Mesenteric fat pad (tissue), 1 donor: ENCODE measurements at places on chromosomes 13 and 19. TPM values are rescaled to one million over a fixed set of nuclear protein-coding genes. Genes with fewer than 3 reads are reported as not detected.
A peak's percentile ranks its signal among the peaks of the same experiment; 100 is the strongest.

Gene CEACAM4
- total RNA-seq = 6.0 TPM

DNA sequence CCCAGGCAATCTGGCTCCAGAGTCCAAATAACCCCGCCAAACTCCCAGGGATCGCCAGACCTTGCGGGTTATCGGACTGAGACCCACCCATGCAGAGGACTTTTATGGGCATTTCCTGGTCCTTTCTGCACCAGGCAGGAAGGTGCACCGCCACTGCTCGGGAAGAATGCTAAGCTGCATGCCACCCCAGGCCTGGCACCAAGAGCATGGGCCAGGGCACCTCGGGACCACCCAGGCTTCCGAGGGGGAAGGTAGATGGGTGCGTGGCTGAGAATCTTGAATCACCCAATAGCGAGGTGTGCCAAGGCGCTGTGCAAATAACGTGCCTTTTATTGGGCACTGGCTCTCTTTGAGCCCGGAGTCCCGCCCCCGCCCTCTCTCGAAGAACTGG is 422 bp upstream of the ZNF575 start:
- DNase-seq = no peak

DNA sequence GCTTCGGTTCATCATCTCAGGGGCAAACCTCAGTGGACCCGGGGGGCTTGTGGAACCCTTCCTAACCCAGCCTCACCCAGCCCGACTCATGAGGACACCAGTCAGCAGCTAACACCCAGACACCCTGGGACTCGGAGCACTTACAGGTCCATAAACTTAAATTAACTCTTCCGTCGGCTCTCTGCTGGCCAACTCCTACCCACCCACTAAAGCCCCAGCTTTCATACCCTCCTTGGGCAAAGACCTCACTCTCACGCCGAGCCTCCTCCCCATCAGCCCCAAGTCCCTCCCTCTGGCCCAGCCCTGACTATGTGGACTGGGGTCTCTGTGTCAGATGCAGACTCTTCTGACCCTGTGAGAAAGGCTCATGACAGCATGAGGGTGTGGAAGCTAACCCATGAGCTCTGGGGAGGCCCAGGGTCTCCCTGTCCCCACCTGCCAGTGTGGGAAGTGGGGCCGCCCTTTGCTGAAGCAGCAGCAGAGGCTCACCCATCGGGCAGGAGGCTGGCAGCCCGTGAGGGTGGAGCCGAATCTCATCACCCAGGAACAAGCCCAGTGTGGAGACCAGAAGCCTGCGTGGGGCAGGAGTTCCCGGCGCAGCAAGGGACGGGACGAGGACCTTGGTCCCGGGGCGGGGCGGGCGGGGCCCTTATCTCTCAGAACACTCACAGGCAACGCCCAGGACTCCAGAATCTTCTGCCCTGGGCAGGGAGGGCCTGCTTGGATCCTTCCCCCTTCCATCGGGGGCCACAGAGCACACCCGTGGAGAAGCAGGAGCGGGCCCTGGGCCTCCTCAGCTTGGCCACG is 19.8 kb downstream of the TCF3 start:
- DNase-seq = no peak

- DNase-seq = no peak
Observed at GRCh38 chr13:33353210-33353609, 67.7 kb upstream of the STARD13 start.

Gene SH2D3A
- 0.55 TPM for total RNA-seq

- DNase-seq = peak; percentile 65
Observed at GRCh38 chr13:113636266-113636963, 21.6 kb downstream of the ATP4B start.

DNA sequence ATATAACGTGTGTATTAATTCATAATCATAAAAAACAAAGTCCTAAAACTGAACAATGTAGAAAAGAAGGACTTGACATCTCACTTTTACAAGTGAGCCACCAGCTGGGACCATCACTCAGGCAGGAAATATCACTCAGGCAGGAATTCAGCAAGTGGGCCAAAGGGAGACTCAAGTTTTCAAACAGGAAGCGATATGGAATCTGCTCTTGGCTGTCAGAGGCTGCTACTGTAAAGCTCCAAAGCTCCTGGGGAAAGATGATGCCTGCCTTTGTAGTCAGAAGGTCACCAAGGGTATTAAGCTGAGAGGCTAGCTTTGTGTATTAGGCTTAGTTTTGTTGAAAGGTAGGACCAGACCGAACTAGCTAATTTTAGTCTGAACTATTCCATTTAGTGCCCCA is 5.5 kb upstream of the AKAP11 start:
- no peak for DNase-seq

DNA sequence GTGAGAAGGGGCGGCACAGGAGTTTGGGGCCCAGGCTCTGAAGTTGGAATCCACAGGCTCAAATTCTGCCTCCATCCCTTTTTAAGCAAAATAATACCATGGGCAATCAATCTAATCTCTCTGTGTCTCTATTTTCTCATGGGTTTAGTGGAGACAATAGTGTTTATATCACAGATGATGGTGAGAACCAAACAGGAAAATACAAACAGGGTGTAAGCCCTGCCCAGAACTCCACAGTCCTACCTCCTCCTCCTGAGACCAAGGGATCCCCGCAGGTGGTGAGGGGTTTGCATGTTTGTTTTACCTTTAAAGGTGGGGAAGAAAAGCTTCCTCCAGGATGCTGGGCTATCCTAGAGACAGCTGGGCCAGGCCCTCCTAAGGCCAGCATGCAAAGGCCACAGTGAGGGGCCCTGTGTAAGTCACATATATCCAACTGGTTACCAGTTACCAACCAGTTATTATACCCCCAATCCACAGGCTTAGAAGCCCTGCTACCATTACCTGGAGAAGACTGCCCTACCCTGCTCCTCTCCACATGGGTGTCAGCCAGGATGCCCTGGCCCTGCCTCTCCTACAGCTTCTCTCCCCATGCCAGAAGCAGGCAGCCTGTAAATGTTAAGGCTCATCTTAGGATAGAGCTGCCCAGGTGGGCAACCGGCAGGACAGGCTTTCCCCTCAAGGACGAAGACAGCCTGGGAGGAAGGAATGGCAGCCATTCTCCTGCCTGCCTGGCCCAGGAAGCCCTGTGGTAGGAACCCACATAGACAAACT is 658.4 kb downstream of the UQCRFS1 start:
- DNase-seq = peak; percentile 72

DNA sequence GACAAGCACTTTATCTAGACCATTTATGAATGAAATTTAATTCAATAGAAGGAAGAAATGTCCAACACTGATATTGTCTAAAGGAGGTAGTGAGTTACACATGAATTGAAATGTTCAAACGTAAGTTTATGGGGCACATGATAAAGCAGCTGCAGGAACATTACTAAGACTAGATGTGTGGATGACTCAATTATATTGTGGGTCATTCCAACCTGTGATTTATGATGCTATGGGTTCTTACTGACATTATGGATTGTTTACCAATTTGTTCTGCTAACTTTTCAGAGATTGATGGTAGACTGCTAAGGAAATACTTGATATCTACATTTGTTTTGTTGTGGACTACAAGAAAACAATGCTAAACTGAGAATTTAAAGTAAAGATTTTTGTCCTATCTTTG is 56.1 kb upstream of the ATXN8OS start:
- no peak for DNase-seq

Gene AKAP11
- 28.7 TPM for total RNA-seq

DNA sequence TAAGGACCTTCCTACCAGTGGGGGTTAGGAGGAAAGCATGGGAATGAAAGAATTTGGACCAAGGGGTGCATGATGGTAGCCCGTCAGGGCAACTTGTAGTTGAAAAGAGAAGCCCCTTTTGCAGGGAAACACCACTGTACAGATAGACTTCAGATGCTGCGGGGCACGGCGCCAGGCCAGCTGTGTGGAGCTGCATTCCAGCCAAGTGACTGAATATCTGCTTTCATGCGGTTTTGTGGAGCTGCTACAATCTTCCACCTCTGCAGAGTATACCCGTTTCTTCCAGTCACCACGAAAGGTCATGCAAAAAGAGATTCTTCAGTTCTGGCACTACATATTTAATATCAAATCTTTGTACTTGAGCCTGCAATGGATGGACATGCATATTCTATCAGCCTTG is 104.7 kb downstream of the RGCC start:
- no peak for DNase-seq

- no peak for DNase-seq
Observed at GRCh38 chr13:99659866-99660554, 158.7 kb downstream of the TM9SF2 start.

DNA sequence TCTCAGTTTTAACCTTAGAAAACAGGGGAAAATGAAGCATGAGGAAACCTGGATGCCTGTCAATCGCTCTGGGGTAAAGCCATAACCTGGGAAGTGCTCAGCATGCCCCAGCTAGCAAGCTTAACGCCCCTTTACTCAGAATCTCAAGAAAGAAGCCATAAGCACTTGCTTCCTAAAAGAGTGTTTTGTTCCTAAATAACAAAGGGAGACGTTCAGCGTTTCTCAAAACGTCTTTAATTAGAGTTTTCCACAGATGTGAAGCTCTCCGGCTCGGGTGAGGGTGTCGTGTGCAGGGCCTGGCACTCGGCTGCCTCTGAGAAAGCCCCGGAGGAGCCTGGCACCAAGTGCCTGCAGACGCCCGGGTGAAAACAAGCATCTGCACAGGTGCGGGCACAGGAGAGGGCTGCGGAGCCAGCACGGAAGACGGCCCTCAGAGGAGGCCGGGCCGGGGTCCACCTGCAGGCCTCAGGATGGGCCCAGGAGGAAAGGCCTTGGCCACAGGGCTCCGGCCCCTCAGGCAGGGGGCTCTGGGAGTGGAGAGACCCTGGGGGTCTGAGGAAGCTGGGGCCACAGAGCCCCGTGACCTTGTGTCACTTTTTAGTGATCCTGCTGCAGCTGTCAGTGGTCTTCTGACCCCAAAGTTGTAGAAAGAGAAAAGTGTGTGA is 6.2 kb downstream of the GAS6 start:
- DNase-seq = peak; percentile 74

GRCh38 chr13:63873936-63874335 is 2458.3 kb upstream of the PCDH20 start:
- no peak for DNase-seq

GRCh38 chr13:72390909-72391308 is 336.5 kb downstream of the MZT1 start:
- DNase-seq = no peak

- no peak for DNase-seq
Observed at GRCh38 chr13:79987323-79987722, 353.6 kb downstream of the SPRY2 start.

- no peak for DNase-seq
Observed at GRCh38 chr13:98822225-98822606, 69.7 kb upstream of the SLC15A1 start.

Gene DCAF15
- total RNA-seq = 17.5 TPM

Gene ZNF665
- 2.5 TPM for total RNA-seq

DNA sequence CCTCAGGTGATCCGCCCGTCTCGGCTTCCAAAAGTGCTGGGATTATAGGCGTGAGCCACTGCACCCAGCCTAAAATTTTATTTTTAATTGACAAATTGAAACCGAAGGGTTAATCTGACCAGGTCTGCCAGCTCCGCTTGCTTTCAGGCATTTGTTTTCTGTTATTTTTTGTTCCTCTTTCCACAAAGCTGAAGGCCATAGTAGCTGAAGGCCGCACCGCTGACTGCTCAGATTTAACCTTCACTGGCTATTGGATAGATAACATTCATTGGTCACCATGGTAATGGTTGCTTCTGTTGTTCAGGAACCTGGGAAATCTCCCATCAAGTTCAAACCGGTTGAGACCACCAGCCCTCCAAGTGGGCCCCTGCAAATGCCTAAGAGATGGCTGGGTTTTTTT is 124.5 kb upstream of the USP29 start:
- no peak for DNase-seq

- DNase-seq = no peak
Observed at GRCh38 chr13:95188128-95188527, 113.1 kb downstream of the ABCC4 start.

- no peak for DNase-seq
Observed at GRCh38 chr13:50898338-50898737, 11.3 kb upstream of the RNASEH2B start.

DNA sequence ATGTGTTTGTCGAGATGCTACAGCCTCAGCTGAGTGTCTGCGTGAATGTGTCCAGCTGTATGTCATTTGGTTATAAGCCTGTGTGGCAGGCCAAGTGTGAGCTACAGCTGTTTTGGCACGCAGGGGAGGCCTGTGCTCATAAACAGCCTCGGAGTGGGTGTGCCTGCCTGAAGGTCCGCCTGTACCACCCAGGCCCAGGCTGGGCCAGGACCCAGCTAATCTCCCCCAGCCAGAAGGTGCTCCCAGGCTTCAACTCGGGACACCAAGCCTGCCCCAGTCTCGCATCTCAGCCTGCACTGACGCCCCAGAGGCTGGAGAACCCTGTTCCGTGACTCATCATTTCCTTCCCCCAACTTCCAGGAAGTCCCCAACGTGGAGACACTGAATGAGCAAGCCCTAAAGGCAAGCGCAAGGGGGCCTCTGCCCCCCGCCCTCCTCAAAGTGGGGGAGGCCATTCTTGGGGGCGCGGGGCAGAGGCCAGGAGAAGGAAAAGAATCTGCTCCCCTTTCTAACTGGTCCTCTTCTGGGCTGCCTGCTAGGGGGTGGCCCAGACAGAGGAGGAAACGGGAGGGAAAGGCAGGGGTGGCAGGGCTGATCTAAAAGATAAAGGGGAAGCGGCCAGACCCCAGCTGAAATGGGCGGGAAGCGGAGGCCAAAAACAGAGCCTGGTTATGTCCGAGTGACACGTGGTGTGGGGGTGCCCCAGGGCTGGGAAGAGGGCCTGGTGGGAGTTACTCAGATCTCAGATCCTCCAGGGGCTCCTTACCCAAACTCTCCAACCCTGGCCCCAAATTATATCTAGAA is 2.0 kb downstream of the SLC1A5 start:
- peak; percentile 92 for DNase-seq

GRCh38 chr19:44762038-44762437 is 13.5 kb downstream of the BCL3 start:
- no peak for DNase-seq

GRCh38 chr13:55245005-55245644 is 1895.6 kb upstream of the PRR20A start:
- DNase-seq = no peak

DNA sequence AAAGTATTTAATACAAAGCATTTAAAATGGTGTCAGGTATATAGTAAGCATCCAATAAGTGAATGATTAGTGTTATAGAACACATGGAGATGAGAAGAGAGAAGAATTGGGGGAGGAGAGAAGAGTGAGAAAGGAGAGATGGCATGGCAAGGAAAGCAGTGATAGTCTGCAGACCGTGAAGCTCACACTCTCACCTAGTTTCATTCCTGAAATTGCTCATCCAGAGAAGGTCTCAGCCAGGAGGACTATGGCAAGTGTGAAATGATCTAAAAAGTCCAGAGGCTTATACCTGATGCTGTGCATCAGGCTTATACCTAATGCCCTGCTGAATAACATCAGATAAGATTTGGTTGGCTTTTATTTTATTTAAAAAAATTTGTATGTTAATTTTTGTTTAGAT is 351.6 kb upstream of the KLF12 start:
- no peak for DNase-seq

Gene PPP1R37
- 22.0 TPM for total RNA-seq

DNA sequence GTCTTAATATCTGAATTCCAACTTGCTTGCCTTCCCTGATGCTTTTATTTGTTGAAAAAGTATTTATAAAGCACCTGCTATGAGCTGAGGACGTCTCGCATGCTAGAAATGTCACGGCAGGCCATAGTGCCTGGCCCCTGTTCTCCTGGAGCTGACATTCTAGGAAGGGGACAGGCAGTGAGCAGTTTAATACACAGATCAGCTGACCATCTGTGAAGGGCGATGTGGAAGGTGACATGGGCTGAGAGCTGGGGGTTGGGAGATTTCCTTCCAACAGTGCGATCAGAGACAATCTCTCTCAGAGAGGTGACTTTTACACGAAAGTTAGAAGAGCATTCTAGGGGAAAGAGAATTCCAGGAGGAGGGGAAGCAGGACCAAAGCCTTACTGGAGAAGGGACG is 153.2 kb downstream of the ZNF536 start:
- no peak for DNase-seq

Gene LSR
- total RNA-seq = 8.1 TPM
